ENCODE measurements at places on chromosomes 2 and 18.

GRCh38 chr2:46901611-46902010 lies 14.0 kb downstream of the MCFD2 start:
- no peak for DNase-seq

DNA sequence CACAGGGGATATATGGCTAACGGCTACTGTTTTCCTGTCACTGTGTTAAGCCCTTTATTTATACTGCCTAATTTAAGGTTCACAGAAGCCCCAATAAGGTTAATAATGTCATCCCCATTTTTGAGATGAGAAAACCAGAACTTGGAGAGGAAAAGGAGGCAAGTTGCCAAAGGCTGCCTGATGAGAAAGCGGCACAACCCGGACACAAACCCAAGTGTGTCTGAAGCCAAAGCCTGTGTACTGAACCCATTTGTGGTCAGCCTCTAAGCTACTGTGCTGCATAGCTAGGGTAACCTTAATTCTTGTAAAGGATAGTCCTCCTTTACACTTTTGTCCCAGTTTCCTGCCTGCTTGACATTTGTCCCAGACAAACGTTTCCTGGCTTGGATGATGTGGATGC lies 954.7 kb upstream of the FANCL start:
- no peak for DNase-seq

DNA sequence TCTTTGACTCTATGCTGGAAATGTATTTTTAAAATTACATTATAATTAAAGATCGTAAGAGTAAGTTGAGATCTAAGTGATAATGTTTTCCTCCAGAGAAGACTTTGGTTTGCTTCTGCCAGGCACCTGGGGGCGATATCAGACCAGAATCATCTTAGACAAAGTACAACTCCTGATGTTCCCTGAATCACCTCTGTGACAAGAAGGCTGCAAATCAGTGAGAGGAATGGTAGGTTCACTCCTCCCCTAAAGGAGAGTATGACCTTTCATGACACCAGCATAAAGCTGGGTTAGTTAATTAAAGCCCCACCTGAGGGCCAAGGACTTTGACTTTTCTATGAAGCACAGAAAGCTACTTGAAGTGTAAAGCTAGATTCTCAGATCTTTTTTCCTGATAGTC lies 114.4 kb upstream of the DTNA start:
- DNase-seq = no peak

- no peak for DNase-seq
Observed at GRCh38 chr18:54947091-54947490, 12.2 kb downstream of the CCDC68 start.

DNA sequence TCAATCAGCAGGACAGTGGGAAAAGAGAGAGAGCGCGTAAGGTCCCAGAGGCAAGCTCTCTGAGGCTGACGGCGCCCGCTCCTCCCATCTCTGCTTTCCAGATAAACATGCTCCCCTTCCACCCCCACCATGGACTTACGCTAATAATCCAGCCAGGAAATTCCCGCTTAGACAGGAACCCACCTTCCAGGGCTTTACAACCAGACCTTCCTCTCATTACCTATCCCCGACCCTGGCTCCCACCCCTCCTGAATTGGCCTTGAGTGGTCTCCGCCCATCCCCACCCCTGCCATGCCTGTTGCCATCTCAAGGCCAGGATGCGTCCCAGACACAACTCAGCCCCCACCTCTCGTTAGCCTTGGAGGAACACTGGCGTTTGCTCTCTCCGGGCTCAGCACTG lies 131.1 kb downstream of the SMAD2 start:
- no peak for DNase-seq

DNA sequence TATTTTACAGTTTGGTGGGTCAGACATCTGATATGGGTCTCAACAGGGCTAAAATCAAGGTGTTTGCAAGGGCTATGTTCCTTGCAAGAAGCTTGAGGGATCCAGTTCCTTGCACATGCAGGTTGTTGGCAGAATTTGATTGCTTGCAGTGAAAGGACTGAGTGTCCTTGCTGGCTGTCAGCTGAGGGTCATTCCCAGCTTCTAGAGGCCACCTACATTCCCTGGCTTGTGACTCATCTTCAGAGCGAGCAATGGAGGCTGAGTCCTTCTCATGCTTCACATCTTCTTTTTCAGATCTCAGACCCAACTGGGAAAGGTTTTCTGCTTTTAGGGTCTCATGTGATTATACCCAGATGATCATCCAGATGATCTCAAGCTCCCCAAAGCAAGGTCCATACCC lies 12.4 kb downstream of the MEX3C start:
- DNase-seq = no peak

GRCh38 chr18:58761970-58762780 lies 90.9 kb downstream of the MALT1 start:
- no peak for DNase-seq

GRCh38 chr2:24024018-24024417 lies 14.1 kb downstream of the MFSD2B start:
- DNase-seq = no peak

- no peak for DNase-seq
Observed at GRCh38 chr2:12712881-12713280, 3.9 kb upstream of the TRIB2 start.

DNA sequence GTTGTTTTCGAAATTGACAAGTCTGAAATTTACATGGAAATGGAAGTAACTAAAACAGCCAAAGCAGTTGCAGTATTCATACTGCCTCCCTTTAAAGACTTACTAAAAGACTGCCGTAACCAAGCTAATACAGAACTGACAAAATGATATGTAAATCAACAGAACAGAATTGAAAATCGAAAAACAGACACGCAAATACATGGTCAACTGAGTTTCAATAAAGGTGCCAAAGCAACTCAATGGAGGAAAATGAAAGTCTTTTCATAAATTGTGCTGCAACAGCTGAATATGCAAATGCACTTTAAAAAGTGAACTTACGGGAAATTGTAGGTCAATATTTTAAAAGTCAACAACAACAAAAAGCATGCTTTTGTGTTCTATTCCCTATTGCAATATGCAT lies 34.2 kb downstream of the TMEM131 start:
- no peak for DNase-seq

DNA sequence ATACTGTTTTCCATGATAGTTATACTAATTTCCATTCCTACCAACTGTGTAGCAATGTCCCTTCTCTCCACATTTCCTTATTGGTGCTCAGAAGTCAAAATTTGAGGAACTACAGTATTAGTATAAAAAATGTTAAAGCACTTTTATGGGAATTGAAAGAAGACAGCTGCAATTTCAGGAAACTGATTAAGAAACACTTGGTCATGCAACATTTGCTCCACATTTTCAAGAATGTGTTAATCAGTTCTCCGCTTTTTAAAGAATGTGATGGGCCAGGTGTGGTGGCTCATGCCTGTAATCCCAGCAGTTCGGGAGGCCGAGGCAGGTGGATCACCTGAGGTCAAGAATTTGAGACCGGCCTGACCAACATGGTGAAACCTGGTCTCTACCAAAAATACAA lies 33.6 kb upstream of the MGAT4A start:
- no peak for DNase-seq

- no peak for DNase-seq
Observed at GRCh38 chr2:10635430-10635829, 54.3 kb downstream of the NOL10 start.

DNA sequence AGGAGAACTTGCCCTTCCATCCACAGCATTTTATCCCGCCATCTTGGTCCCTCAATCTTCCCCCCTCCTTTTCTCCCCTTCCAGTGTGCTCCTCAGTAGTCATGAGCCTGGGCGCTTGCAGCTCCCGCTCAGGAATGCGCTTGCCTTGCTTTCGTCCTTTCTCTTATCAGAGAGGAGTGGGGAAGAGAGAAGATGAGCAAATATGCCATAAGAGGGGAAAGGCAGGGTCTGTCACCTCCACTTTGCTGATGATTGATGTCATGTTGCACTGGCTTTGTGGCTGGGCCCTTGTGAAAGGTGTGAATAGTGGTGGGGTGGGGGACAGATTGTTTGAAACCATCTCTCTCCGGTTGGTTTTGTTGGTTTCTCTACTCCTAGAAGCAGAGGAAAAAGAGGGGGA lies 569.3 kb downstream of the TNS1 start:
- no peak for DNase-seq

DNA sequence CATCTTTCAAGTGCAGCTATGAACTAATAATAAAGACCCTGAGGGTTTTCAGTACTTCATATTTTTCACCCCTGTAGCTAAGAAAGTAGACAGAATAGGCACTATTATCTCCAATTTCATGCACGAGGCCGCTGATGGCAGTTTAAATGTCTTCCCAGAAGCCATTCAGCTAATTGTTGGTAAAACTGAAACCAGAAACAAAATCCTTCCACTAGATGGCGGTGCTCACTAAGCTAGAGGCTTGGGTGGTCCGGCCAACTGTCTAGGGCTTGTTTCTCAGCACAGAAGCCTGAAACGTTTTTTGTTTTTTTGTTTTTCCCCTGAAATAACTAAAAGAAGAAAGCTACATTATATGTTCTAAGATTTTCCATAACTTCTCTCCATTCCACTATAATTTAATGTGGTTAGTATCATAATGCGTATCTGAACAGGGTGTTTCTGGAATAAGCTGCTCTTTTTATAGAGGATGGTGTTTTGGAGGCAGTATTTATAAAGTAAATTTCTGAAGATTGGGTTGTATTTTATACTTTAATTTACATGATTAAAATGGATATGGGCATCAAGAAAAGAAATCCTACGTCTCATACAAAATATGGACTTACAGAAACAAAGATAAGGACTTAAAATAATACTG lies 159.4 kb downstream of the PIK3C3 start:
- peak; percentile 41 for DNase-seq

- no peak for DNase-seq
Observed at GRCh38 chr2:120774557-120775160, 39.0 kb downstream of the GLI2 start.

GRCh38 chr2:111117598-111118480 lies 2.9 kb upstream of the BCL2L11 start:
- peak; percentile 19 for DNase-seq

DNA sequence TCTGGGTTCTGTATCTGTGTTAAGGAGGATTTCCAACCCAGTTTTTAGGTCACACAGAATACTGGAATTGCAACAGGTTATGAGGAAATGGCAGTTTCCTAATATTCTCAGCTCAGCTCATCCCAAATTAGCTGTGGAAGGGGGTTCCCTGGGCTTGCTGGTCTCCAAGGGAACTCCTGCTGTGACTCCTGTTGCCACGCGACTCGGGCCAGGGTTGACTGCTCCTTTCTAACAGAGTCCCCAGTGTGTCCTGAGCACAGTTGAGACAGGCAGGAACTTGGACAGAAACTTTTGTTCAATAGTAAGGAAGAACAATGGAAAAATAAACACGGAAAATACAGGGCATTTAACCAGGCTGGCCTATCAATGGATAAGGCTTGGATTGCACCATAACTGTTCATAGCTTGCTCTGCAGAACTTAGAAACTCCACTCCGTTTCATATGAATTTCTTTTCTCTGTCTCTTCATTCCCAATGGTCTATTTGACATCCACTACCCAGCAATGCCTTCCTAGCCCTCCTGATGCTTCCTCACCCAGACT lies 3.8 kb upstream of the ROCK2 start:
- no peak for DNase-seq

- peak; percentile 90 for DNase-seq
Observed at GRCh38 chr2:85888684-85889626, at the start of gene ST3GAL5. ST3GAL5 (minus strand) TSS chr2:85888990; CDS start chr2:85888905, 85 bp downstream.

GRCh38 chr2:190184460-190184859 lies 121.9 kb upstream of the MSTN start:
- no peak for DNase-seq

GRCh38 chr2:207291625-207292252 lies 126.0 kb upstream of the KLF7 start:
- DNase-seq = no peak

- no peak for DNase-seq
Observed at GRCh38 chr2:43853141-43854081, 14.6 kb downstream of the ABCG8 start.

- no peak for DNase-seq
Observed at GRCh38 chr2:112305132-112305531, 29.7 kb downstream of the ZC3H6 start.

- no peak for DNase-seq
Observed at GRCh38 chr2:190707726-190708125, 58.8 kb downstream of the NAB1 start.

DNA sequence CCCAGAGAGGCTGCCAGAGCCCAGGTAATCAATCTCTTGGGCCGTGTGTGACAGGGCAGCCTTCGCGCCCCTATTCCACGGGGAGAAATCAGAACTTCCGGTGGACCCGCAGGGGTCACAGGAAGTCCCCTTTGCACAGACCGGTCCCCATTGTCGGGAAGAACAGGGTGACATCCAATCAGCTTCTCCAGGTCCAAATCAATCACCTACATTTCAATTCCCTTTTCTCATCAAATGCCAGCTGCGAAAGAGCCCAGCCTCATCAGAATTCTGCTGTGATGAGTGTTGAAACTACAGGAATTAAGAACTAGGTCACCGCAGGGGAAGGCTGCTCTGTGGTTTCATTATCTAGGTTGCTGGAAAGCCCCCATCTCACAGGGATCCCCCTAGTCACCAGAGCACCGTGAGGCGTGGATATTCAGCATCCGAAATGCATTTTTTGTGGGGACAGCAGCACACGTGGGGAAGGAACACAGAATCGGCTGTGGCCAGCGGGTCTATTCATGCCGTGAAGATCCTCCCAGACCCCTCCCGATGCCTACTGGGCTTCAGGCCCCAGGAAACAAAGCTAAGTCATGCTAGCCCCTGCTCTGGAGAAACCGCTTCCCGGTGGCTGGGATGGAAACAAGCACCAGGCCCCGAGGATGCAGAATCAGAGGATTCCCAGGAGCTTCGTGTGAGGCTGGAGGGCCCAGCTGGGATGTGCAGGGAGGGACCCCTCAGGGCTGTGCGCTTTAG lies 193.7 kb upstream of the ID2 start:
- peak; percentile 79 for DNase-seq

- no peak for DNase-seq
Observed at GRCh38 chr18:36379435-36379984, 82.0 kb downstream of the FHOD3 start.

DNA sequence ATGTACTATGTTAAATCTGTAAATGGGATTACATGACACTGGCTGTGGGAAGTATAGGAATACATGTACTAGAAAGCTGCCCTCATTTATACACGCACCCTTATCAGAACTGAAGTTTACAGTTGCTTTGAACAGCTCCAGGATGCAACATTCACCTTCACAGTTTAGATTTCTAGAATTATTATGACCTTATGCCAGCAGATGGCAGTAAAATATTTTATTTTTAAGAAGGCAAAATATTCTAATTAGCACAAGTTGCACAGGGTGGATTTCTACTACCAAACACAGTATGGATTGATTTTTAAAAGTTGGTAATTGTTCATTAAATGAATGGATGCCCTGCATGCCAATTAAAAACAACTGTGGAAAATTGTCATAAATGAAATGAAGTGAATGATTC lies 670.4 kb downstream of the KCNJ3 start:
- DNase-seq = no peak

GRCh38 chr18:7568426-7568825 lies 1.3 kb downstream of the PTPRM start:
- no peak for DNase-seq

DNA sequence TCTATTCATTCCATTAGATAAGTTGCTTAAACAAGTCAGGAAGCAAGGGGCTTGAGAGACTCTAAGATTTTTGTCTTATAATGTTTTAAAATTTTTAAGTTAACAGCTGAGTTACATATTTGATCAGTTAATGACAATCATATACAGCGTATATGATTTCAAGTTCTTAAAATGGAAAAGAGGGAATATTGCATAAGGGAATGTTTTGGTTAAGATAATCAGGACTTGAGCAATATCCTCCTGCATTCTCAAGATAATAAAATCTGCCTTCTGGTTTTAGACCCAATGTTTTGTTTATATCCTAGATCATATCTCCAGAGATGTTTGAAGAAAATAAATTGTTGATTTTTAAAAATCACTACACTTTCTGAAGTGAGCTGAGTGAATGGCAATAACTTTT lies 13.4 kb upstream of the DYNC1I2 start:
- DNase-seq = no peak

- peak; percentile 39 for DNase-seq
Observed at GRCh38 chr2:98637401-98638147, 29.2 kb downstream of the UNC50 start.

Measured in T-cell (primary cell).